ENCODE measurements at places on chromosomes 7 and 10. TPM values are rescaled to one million over a fixed set of nuclear protein-coding genes. Genes with fewer than 3 reads are reported as not detected.

FFAR4 gene
- total RNA-seq, result not detected

HECTD2 gene
- 9.6 TPM for total RNA-seq

DNA sequence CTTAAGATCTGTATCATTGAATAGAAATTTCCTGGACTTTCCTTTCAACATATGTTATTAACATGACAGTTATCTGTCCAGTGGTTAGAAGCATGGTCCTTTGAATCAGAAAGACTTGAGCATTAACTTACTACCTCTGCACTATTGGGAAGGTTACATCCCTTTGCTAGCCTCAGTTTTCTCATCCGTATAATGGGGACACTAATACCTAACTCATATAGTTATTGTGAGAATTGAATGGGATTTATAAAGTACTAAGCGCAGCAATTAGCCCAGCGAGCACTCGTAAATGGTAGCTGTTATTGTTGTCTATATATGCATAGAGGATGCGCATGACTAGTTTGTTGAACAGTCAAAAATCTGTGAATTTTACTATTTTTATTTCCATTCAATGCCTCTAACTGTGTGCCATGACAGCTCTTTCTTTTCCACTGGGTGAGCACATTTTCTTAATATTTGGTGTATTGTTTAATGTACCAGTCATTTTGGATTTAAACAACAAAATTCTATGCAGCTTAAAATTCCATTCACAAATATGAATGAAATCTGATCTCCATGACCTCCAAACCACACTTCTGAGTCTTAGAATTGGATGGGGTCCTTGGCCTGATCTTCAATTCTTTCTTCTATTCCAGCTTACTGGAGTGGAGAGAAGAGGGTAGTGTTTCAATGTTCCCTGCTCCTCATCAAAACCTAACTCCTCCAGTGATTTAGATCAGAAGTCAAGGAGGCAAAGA is 65.0 kb downstream of the CACNB2 start:
- no peak for DNase-seq

DNA sequence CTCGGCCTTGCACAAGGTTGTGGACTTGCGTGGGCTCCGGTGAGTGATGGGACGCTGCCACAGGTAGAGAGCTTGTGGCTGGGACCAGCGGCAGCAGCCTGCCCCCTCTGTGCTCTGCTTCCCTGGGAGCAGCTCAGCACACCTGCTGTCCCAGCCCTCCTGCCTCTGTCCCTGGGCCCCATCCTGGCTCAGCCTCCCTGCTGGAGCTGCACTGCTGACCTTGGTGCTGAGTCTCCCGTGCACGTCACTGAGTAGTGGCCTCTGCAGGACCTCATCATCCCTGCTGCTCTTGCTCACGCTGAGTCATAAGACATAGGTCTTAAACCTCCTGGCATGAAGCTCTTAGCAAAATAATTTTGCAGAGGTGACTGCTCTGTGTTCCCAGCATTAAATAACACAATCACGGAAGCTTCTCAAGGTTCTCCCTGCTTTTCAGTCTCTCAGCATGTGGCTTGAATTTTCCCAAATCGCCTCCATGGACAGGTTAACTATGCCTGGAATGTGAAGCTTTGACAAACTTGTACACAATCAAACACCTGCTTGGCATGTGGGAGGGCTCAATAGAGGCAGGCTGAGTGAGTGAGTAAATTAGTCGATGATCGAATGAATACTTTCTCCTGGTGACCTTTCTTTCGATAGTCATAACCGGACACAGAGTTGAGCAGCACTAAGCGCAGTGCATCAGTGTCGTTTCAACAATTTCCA is 63.8 kb upstream of the NPS start:
- DNase-seq, result peak; percentile 61

GRCh38 chr10:34960983-34961382 is 129.2 kb downstream of the CUL2 start:
- DNase-seq, result no peak

GRM8 gene
- not detected for total RNA-seq

DNA sequence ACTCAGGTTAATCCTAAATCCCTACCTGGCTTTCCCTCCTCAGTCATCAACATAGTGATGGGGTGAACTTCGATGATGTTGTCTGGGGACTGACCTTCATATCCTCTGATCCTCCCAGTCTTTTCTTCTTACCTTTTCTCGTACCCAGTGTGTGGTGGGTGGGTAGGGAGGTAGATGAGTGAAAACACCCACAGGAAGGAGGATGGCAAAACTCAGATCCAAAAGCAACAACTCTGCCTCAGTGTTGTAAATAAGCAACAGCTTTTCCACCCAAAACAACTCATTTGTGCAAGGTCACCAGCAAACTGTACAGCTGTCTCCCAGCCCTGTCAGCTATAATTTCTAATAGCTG is 38.6 kb downstream of the VOPP1 start:
- DNase-seq, result no peak

- no peak for DNase-seq
Observed at GRCh38 chr10:1378473-1378872, 322.3 kb downstream of the WDR37 start.

Data from A172 (cell line).